ENCODE measurements at places on chromosomes 2 and 18.

- peaks cover 21% of the 10 kb centered on the region for H3K27me3 ChIP-seq
- H3K27ac ChIP-seq: no peak overlapping the region
- H3K4me3 ChIP-seq: no peak overlapping the region
- H3K4me1 ChIP-seq: no peaks in the 10 kb centered on the region
- no peaks in the 10 kb centered on the region for H3K36me3 ChIP-seq
- DNase-seq: no peak
These were observed 159.2 kb downstream of the RAPGEF4 start for GRCh38 chr2:172894689-172895387.

DNA sequence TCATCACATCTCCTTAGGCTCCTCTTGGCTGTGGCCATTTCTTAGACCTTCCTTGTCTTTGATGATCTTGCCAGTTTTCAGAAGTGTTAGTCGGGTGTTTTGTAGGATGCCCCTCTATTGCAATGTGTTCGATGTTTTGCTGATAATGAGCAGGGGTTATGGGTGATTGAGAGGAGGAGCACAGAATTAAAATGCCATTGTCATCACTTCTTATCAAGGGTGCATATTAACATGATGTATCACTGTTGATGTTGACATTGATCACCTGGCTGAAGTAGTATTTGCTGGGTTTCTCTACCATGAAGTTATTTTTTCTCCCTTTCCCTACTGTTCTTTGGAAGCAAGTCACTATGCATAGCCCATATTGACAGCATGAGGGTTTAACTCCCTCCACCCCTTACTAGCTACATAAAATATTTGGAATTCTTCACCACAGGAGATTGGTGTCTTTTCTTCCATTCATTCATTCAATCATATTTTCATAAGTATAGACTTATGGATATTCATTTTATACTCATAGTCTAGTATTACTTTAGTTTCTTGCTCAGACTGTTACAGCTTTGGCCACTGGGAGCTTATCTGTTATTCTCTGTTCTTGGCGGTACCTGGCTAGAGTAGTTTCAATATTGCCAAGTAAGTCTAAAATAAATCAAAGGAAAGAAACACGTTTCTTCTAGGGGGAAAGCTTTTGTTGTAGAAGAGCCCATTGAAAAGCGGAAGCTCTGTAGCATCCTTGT lies 54.5 kb upstream of the TMEM87B start:
- no peak overlapping the region for H3K4me3 ChIP-seq
- H3K4me1 ChIP-seq: peaks cover 12% of the 10 kb centered on the region
- no peak for DNase-seq

GRCh38 chr2:52805901-52806410 lies 961.6 kb upstream of the CHAC2 start:
- no peaks in the 10 kb centered on the region for H3K36me3 ChIP-seq
- DNase-seq: no peak
- no peaks in the 10 kb centered on the region for H3K27me3 ChIP-seq
- no peaks in the 10 kb centered on the region for H3K4me1 ChIP-seq
- no peak overlapping the region for H3K27ac ChIP-seq

DNA sequence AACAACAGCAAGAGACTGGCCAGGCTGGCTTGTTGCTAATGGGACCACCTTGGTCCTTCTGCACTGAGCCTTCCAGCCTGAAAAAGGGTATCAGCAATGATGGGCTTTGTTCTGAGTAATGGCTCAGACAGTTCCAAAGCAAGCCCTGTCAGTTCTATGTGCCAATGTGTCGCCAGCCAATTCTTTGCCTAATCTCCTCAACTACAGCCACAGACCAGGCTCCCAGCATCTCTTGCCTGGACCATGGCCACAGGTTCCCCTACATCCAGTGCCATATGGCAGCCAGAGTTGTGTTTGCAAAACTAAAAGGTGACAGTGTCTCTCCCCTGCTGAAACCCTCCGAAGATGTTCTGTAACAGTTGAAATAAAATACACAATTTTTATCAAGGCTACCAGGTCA lies 61.5 kb upstream of the TMEM177 start:
- H3K27ac ChIP-seq: no peak overlapping the region
- H3K27me3 ChIP-seq: no peaks in the 10 kb centered on the region
- H3K36me3 ChIP-seq: no peaks in the 10 kb centered on the region
- H3K4me1 ChIP-seq: no peaks in the 10 kb centered on the region
- no peak overlapping the region for H3K4me3 ChIP-seq

- peaks cover 23% of the 10 kb centered on the region for H3K36me3 ChIP-seq
- H3K4me1 ChIP-seq: peaks cover 41% of the 10 kb centered on the region
- DNase-seq: peak; percentile 15
- no peaks in the 10 kb centered on the region for H3K27me3 ChIP-seq
These were observed 866 bp upstream of the SF3B6 start for GRCh38 chr2:24076849-24077534.

- no peak for DNase-seq
- H3K27ac ChIP-seq: peak overlapping the region; percentile 71
- no peaks in the 10 kb centered on the region for H3K27me3 ChIP-seq
- H3K4me1 ChIP-seq: peaks cover 63% of the 10 kb centered on the region
- no peaks in the 10 kb centered on the region for H3K36me3 ChIP-seq
- no peak overlapping the region for H3K4me3 ChIP-seq
These were observed 36.9 kb downstream of the TBC1D8 start for GRCh38 chr2:101114268-101114783.

DNA sequence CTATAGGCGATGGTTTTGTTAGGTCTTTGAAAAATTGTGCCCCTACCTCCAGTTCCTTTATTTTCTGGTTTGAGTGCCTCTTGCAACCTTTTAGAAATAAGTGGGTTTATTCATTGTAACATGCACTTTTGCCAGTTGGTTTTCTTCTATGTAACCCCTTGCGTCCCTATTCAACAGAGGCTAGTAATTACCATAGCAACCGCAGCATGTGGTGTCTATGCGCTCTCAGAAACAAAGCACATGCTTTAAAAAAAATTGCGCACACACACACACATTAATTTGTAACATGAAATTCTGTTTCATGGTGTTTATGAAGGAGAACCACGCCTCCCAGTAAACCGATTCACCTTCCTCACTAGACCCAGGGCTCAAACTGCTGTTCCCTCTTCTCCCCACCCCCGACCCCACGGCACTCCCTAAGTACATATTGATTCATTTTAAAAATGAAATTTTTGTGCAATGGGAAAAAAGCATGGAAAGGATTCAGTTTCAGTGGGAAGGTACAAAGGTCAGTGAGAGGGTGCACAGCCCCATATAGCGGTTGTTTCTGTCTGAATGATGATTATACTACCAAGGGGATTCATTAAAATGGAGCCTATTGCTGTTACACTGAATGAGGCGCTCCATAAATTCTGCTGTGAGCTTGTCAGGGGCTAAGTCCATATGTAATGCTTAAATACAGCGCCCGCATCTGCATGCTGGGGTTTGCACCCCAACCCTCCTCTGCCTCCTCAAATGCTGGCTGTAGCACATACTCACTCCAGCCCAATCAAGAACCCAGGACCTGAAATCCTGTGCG lies 206.9 kb downstream of the ICOS start:
- no peak for DNase-seq
- peaks cover 3% of the 10 kb centered on the region for H3K4me1 ChIP-seq
- no peak overlapping the region for H3K4me3 ChIP-seq
- no peaks in the 10 kb centered on the region for H3K36me3 ChIP-seq
- peaks cover 9% of the 10 kb centered on the region for H3K27me3 ChIP-seq

DNA sequence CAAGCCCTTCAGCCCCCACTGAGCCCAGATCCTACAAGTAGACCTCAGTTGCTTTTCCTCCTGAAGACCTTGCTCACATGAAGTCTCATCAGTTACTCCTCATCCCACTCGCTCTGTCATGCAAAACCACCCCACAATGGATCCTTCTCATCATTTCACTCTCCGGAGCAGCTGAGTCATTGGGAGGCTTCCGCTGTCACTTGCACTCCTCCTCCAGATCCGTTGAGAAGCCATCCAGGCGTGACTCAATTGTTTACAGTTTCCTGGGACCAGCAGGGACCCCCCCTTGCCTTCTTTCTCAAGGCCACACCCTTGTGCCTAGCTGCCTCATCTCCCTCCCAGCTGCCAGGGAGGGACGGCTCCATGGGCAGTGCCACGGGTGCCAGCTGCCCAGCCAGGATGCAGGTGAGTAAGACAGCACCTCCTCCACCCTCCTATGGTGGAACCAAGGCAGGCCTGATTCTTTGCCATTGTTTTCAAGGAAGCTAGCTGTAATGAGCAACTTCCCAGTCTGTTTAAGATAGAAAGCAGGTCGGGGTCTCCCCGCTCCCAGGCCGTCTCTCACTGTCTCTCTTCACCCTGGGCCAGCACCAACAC lies 16.3 kb downstream of the GPR55 start:
- no peak overlapping the region for H3K4me3 ChIP-seq
- peaks cover 18% of the 10 kb centered on the region for H3K27me3 ChIP-seq
- no peaks in the 10 kb centered on the region for H3K36me3 ChIP-seq
- no peaks in the 10 kb centered on the region for H3K4me1 ChIP-seq

DNA sequence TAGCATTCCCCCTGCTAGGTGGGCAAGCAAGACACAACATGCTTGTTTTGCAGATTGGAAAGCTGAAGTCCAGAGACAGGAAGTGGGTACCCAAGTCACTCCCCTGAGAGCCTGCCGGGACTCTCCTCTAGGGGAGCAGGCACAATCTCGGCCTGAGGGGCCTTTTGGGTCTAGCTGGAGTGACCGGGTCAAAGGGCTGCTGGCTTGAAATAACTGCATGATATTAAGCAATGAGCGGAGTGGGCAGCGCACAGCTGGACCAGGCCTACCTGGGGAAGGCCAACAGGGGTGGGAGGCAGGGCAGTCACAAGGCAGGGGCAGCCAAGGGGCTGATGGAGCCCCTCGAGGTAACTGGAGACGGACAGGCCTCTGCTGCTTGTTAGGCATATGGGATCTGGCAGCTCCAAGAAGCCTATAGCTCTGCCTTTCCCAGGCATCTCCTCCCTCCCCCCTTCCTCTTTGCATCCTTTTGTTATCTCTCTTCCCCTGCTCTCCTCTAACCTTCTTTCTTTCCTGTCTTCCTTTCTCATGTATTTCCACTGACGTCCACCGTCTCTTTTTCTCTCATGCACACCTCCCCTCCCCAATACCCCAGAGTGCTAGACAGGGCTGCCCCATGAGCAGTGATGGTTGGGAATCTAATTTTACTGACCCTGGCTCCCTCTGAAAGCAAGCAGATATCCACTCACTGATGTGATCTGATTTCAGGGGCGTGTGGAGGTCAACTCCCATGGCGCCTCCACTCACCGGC lies 237.5 kb downstream of the LOXHD1 start:
- DNase-seq: peak; percentile 66
- no peaks in the 10 kb centered on the region for H3K27me3 ChIP-seq
- H3K4me3 ChIP-seq: no peak overlapping the region
- H3K4me1 ChIP-seq: peaks cover 16% of the 10 kb centered on the region
- peak overlapping the region; percentile 42 for H3K27ac ChIP-seq

DNA sequence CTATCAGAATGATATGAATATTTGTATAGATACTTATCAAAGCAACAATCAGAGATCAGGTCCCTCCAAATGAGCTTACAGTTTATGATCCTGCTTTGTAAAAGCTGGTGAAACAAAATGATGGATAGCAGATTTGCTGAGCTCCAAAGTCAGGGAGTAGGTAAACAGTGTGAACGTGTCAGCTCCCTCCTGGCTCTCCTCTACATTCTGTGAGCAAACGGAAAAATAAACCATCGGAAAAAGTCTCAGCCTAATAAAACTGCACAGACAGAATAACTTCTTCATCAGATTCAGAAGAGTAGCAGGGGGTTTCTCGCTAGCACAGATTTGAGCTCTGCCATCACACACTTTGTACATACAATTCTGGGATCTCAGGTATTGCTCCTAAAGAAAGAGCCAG lies 51.3 kb downstream of the BCL11A start:
- peaks cover 71% of the 10 kb centered on the region for H3K36me3 ChIP-seq
- no peak overlapping the region for H3K27ac ChIP-seq
- DNase-seq: no peak
- no peak overlapping the region for H3K4me3 ChIP-seq
- H3K4me1 ChIP-seq: peaks cover 6% of the 10 kb centered on the region
- H3K27me3 ChIP-seq: no peaks in the 10 kb centered on the region

GRCh38 chr2:205451901-205452512 lies 230.3 kb upstream of the NRP2 start:
- no peak overlapping the region for H3K4me3 ChIP-seq
- no peak for DNase-seq
- H3K27ac ChIP-seq: no peak overlapping the region

DNA sequence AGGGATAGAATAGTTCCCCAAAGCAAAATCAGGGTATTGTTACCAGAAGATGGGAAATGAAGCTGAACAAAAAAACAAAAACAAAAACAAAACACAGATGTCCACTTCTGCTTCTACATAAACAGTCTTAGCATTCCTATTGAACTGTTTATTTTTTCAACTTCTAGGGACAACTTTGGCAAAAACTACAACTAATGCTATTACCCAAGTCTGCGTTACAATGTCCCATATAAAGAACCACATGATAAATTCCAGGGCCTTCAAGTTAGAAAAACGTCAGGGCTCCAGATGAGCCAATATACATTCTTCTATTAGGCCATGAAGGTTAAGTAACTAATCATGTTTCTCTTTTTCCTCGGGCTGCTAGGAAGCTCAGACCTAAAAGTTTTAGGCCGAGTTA lies 16.9 kb downstream of the PID1 start:
- no peak overlapping the region for H3K27ac ChIP-seq
- H3K27me3 ChIP-seq: no peaks in the 10 kb centered on the region
- no peaks in the 10 kb centered on the region for H3K4me1 ChIP-seq
- DNase-seq: no peak
- no peak overlapping the region for H3K4me3 ChIP-seq

- no peak for DNase-seq
- H3K27me3 ChIP-seq: no peaks in the 10 kb centered on the region
- H3K27ac ChIP-seq: no peak overlapping the region
These were observed 108.7 kb upstream of the HDAC4 start for GRCh38 chr2:239509373-239510143.

- H3K27me3 ChIP-seq: no peaks in the 10 kb centered on the region
- DNase-seq: no peak
- H3K4me1 ChIP-seq: no peaks in the 10 kb centered on the region
These were observed 105.7 kb downstream of the LRRC30 start for GRCh38 chr18:7336623-7337022.

DNA sequence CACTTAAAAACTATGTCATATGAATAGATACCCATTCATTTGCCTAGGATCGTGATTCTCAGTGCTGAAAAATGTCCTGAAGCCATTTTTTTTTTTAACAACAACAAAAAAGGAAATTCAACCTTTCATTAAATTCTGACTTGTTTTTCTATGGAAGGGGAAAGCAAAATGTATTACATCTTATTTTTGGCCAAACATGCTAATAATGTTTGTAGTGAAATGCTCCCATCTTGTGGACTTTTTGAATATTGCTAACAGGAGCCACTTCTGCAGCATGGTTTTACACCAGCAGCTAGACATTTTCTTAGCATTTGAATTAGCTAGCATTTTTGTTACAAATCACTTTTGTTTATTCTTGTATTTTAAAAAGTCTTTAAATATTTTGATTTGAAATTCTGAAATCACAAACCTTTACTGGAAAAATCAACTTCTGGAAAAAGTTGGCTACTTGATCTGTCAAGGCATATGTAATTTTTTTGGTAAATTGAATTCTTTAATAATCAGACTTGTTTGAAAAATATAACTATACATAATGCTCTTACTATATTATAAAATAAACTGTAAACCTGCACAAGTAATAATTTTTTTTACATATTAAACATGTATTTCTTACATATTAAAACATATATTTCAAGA lies 75.8 kb downstream of the KIDINS220 start:
- no peaks in the 10 kb centered on the region for H3K4me1 ChIP-seq
- H3K27ac ChIP-seq: no peak overlapping the region
- DNase-seq: no peak
